ENCODE measurements at places on chromosomes 3 and 15.

GRCh38 chr3:126990890-126991289 is 8.0 kb downstream of the PLXNA1 start:
- no peak for DNase-seq

DNA sequence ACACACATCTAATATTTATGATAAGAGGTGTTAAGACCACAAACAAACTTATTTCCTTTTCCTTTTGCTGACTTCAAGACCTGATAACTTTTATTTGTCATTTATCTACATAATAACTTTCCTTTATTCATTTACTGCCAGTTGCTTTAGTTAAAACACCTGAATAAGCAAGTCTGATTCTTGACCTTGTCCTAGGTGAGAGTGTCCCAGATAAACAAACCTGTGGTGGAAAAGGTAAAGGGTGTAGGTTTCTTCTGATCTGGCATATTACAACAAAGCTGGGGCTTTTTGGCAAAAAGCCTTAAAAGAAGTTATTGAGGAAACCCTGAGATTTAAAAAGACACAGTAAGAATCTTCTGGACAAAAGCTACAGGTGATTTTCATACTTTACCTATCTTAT is 191.5 kb downstream of the ZBBX start:
- no peak for DNase-seq

- no peak for DNase-seq
These were observed 29.8 kb downstream of the GNB4 start for GRCh38 chr3:179421500-179421899.

GRCh38 chr3:177414093-177414492 is 216.8 kb upstream of the TBL1XR1 start:
- no peak for DNase-seq

- DNase-seq = no peak
These were observed 316.7 kb upstream of the RORA start for GRCh38 chr15:61545763-61546162.

- no peak for DNase-seq
These were observed 20.7 kb upstream of the TIMP4 start for GRCh38 chr3:12179441-12179840.

- no peak for DNase-seq
These were observed 54.1 kb upstream of the TFRC start for GRCh38 chr3:196135693-196136639.

GRCh38 chr3:137988152-137988551 is 21.8 kb upstream of the CLDN18 start:
- DNase-seq = no peak

DNA sequence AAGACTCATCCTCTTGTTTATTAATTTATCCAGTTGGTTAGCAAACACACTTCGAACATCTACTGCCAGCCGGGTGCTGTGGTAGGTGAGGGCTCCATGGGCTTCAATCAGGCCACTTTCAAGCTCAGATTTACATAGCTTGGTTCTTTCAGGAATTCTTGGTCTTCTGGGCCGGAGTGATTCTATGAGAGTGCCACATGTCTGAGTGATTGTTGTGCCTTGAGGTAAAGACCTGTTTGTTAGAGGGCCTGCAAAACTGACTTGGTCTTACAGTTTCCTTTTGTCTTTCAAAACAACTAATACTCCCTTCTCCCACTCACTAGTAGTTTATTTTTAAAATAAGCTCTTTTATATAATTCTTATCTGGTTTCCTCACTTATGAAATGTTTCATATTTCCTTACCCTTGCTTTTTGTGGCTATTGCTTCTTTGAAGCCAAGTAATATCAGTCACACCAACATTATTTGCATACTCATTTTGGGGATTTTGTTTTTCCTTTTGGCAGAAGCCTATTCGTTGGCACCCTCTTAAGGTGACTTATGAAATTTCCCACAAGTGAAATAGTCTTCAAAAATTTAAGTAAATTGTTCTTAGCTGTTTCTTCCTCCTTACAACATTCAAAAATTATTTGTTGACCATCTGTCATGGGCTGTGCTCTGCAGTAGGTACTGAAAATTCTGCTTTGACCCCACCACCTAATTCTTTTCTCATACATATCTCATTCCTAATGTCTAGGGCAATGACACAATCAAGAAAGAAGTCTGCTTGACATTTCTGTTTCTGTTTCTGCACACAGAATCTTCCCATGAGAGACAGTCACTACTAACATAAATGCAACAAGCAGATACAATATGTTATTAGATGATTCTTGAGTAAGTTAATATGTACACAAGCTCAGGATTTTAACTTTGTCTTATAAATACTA is 120.2 kb downstream of the LRRC28 start:
- DNase-seq = no peak

- DNase-seq = no peak
These were observed 51.6 kb upstream of the ARL6 start for GRCh38 chr3:97712919-97713318.

- DNase-seq = no peak
These were observed 1.1 kb downstream of the MITF start for GRCh38 chr3:69740103-69741021.

- no peak for DNase-seq
These were observed 212.8 kb upstream of the TPRG1 start for GRCh38 chr3:188959013-188959412.

GRCh38 chr3:36903119-36903882 is 41.6 kb downstream of the TRANK1 start:
- DNase-seq = no peak

DNA sequence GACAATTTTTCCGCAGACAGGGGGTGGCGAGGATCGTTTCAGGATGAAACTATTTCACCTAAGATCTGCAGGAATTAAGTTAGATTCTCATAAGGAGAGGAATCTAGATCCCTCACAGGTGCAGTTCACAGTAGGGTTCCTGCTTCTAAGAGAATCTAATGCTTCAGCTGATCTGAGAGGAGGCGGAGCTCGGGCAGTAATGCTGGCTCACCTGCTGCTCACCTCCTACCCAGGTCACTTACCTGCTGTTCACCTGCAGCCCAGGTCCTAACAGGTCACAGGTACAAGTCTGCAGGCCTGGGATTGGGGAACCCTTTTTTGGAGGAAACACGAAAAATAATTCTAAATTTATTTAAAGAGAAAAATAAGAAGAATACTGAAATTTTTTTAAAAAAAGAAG is 406.8 kb downstream of the MCTP2 start:
- DNase-seq = no peak

GRCh38 chr3:6679510-6679909 is 181.4 kb upstream of the GRM7 start:
- DNase-seq = no peak

Data from right renal pelvis (tissue), 4 donors.